ENCODE measurements at places on chromosomes 16 and 17. TPM values are rescaled to one million over a fixed set of nuclear protein-coding genes. Genes with fewer than 3 reads are reported as not detected.

DNA sequence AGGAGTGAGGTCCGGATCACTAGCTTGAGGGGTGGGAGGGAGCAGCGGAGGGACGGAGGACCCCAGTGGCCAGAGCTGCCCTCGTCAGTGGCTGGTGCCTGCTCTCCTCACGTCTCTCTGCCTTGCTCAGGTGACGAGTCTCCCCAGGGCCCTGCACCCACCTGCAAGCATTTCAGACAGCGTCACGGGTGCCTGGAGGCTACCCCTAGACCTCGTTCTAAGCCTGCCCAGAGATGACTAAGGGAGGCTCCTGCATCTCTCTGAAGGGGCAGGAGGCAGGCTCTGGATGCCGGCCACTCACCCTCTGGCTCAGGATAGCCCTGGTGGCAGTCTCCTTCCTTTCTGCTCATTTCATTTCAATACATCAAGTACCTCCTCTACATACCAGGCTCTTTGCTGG lies 68.8 kb downstream of the MRC2 start:
- no peak for ATAC-seq

GRCh38 chr16:66135421-66135831 lies 231.1 kb upstream of the CDH5 start:
- ATAC-seq, result no peak

DNA sequence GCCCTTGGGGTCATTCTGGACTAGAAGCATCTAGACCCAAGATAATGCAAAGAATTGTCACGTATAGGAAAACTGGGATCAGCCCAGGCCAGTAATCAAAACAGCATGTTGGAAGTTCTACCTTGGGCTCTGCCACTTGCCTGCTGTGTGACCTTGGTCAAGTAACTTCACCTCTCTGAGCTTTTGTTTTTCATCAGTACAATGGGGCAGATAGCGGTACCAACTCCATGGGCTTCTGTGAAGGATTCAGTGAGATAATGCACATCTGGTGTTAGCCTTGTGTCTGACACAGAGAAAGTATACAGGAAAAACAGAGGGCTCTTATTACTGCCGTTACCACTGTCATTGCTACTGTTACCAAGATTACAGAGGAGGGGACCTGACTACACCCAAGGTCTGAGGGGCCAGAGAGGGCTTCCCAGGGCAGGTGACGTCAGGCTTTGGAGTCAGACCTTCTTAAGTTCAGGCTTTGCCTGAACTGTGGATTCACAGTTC lies 24.6 kb downstream of the CMIP start:
- ATAC-seq, result no peak

DNA sequence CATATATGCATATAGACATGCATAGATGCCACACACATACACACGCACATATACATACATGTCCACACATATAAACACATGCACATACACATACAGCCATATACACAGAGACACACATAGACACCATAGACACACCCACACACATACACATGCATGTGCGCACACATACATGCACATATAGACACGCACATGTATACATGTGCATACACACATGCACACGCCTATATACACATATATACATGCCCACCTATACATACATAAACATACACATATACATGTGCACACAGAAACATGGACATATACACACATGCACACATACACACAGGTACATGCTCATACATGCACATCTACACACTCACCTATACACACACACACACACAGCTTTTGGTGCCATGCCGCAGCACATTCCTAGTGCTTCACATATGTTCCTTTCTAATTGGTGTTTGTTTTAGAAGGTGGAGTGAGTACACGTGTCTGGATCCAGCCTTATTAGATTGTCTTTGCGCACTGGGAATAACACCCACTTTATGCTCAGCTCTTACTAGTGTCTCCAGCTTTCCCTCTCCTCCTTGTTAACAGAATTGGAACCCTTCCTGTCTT lies 198.0 kb downstream of the RPTOR start:
- no peak for ATAC-seq

DNA sequence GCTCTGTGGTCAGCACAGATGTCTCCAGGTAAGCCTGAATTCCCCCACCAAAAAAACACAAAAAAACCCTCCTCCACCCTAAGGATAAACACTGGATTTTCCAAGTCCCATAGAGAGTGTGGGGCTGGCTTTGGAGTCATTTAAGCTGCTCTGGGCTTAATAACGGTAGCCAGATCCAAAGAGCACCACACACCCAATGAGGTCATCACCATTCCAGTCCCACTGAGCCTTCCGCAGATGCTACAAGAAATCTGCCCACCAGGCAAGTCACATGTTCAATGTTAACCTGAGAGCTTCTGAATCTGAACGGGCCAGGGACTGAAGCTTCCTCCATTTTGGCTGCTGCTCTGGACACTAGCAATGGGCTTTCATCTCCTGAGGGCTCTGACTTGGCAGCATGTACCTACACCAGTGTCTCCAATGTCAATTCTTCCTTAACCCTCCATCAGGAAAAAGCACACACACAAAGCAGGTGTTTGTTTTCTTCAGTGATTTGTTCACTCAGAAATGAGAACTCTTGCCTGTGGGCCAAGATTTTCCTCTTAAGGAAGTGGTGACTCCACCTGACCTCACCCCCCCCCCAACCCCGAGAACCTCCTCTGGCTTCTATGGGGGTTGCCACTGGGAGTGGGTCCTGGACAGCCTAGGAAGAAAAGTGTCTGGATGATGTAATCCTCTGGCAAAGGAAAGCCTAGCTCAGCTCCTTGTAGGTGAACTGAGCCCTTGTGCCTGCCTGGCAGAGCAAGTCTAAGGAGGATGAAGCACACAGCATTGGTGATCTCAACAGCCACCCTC lies 220.1 kb downstream of the FOXL1 start:
- no peak for ATAC-seq

- no peak for ATAC-seq
Observed at GRCh38 chr17:31789707-31790505, 69.1 kb downstream of the COPRS start.

DNA sequence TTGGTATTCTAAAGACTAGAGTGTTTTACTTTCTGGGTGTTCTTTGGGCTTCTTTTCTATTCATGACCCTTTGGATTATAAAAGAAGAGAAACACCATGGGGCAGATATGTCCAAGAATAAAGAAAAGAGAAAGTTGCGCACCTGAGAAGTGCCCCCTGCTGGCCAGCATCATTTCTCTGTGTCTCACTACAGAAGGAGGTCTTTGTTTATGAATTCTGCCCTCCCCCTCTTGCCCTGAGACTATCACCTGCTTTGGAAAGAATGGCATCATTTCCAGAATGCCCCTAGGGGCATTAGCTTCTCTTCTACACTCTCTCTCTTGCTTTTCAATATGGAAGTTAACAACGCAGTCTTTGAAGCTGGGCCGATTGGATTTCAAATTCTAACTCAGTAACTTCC lies 45.0 kb downstream of the CDH13 start:
- no peak for ATAC-seq

GRCh38 chr17:82793974-82794630 lies 42.2 kb downstream of the TBCD start:
- ATAC-seq, result no peak

- no peak for ATAC-seq
Observed at GRCh38 chr17:32527146-32527545, 40.4 kb downstream of the CDK5R1 start.

DNA sequence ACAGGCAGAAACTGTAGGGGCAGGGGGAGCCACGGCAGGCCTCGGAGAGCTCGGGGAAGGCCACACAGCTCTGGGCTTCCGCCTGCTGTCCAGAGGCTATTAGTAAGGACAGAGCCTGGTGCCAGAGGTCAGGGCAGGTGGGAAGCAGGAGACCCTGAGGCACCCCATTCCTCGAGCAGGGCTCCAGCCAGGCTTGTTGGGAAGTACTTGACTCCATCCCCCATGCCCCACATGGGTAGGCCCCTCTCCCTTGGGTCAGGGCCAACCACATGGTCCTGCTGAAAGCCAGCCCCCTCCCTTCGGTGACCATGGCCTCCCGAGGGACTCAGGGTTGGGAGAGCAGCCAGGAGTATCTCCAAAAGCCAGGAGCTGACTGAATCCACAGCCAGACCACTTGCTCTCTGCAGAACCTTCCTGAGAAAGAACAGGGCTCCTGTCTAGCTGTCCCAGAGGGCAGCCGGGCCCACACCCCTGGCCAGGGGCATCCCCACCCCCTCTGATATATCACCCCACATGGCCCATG lies 17.4 kb upstream of the MPRIP start:
- ATAC-seq, result no peak

DNA sequence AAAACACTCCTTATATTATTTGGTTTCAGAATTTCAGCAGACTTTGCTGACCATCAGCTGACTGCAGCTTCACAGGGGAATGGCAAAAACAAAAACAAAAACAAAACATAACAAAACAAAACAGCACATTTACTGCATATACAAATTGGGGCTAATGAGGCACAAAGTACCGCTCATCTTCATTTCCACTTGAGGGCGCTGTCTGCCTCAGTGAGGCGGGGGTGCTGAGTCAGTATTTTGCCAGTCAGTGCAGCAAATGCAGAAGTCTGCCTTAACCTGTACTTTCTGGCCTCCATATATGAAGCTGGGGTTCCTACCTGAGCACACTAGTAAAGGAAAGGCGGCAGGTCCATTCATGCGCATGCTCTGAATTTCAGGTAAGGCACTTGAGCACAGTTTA lies 13.5 kb upstream of the DYNLRB2 start:
- ATAC-seq, result no peak

DNA sequence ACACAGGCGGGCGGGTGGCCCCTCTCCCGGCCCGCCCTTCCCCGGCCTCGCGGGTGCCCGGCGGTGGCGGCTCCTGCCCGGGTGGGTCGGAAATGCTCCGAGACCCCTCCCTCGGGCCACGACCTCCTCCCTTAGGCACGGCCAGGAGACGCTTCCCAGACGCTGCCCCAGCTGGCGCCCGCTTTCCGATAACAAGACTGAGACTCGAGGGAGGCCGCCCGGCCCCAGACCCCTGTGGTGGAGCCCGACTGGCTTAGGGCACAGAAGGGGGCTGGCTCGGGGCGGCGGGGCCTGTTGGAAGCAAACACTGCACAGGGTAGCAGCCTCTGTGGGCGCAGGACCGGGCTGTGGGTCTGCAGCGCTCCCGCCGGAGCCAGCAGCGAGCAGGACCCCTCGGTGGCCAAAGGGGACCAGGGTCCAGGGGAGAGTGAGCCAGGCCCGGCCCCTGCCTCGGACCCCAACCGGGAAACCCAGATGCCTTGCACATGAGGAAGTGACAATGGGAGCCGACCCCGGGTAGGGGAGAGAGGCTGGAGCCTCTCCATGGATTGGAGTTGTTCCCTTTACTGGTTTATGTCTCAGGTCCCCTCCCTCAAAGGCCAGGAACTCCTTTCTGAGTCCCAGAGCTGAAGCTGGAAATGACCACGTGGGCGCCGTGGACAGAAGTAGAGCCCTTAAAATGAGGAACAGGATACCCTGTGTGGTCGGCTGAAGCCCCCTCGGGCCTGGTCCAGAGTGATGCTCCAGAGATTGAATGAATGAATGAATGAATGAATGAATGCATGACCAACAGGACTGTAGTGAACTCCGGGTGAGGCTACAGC lies 19.8 kb upstream of the ADCY7 start:
- peak; percentile 16 for ATAC-seq

DNA sequence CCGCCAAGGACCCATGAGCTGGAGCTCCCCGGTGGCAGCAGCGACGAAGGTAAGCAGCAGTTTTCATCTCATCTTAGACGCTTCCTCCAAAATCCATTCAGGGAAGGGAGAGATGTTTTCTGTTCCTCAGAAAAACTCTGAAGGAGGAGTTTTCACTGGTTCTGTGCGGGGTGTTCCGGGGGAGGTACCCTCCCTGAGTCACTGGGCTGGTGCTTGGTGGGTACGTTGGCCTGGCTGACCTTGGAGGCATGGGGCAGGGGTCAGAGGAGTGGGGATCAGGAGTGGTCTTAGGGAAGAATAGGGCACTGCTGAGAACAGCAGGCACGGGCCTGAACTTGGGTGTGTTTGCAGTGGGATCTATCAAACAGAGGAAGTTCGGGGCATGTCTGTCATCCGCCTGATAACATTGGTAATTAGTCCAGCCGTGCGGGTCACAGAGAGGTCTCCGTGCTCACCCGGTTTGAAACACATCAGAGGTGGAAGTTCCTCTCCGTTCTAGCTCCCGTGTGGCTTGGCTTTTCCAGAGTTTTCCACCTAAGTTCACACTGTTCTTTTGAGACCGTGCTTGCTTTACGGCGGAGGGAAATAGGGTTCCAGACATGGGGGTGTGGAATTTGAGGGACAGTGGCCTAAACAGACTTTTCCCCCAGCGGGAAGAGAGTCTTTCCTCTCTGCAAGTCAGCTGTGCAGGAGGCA lies 59.6 kb upstream of the CIBAR2 start:
- no peak for ATAC-seq

GRCh38 chr17:40905370-40905769 lies 20.3 kb upstream of the KRT20 start:
- ATAC-seq, result no peak

DNA sequence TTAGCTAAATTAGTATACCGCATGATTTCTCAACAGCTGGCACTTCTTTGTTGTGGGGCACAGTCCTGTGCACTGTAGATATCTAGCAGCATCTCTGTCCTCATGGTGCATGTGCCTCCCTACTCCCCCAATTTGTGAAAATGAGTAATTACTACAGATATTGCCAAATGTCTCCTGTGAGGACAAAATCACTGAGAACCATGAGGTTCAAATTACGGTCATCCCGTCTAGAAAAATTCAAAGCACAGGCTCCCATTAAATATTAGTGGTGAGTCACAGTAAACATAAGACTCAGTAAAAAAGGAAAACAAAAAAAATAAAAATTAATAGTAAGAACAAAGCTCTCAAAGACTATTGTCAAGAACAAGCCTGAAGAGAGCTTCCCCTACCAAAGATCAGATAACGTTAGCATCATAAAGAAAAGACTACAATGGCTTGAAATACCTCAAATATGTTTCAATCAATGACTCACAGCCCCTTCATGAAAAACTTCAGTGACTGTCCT lies 57.8 kb downstream of the STH start:
- ATAC-seq, result no peak

GRCh38 chr17:2695243-2695960 lies 16.2 kb downstream of the CLUH start:
- ATAC-seq, result no peak

GRCh38 chr16:86706726-86707125 lies 128.4 kb downstream of the FOXL1 start:
- no peak for ATAC-seq

- ATAC-seq, result peak; percentile 86
Observed at GRCh38 chr17:76868176-76868668, at the start of gene MGAT5B. Gene MGAT5B, plus strand, starts transcription at chr17:76868404. Its CDS starts 626 bp downstream, at chr17:76869030.

DNA sequence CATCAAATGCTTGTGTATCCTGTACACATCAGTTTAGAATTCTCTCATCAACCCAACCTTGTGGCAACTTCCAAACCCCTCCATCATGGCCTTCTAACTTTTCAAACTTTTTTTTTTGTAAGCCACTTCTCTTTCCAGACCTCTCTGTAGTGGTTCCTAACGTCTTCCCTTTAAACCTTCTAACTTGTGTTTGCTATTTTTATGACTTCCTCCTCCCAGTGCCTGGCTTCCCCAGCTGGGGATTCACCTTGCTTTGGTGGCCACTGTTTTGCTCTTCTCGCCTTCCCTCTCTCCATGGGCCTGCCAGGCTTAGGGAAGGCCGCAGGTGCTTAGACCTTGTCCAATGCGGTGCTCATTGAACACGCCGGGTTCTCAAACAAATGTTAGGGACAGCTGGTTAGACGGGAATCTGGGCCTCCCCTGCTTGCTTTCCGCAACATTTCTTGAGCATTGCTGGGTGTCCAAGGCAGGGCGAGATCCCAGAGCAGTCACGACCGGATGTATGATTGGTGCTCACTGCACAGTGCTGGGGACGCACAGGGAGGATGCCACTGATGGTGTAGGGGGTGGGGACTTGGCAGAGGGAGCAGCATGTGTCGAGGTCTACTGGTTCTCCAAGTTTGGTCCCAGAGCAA lies 1.1 kb upstream of the XYLT2 start:
- ATAC-seq, result no peak

The ZMYND15 gene
- 0.78 TPM for total RNA-seq

The SEC14L1 gene
- 25.2 TPM for total RNA-seq

The ST6GALNAC1 gene
- 0.38 TPM for total RNA-seq

The CES5A gene
- not detected for total RNA-seq

Measured in motor neuron (in vitro differentiated cells).